ENCODE measurements at places on chromosomes 12 and 14. TPM values are rescaled to one million over a fixed set of nuclear protein-coding genes. Genes with fewer than 3 reads are reported as not detected.

The TIGAR gene
- total RNA-seq = 44.4 TPM

The SRRM4 gene
- not detected for total RNA-seq

The CDKL1 gene
- total RNA-seq = 8.0 TPM

The POTEG gene
- not detected for total RNA-seq

The TPH2 gene
- not detected for total RNA-seq

The P2RX2 gene
- not detected for total RNA-seq

The SPATA7 gene
- total RNA-seq = 4.0 TPM
